Epithelial cell of esophagus (primary cell): ENCODE measurements at places on chromosomes 5 and 9.

GRCh38 chr5:113495422-113495841, 7.2 kb upstream of the MCC start:
- DNase-seq: peak; percentile 67

GRCh38 chr5:68533051-68533450, 317.5 kb downstream of the PIK3R1 start:
- DNase-seq: no peak

DNA sequence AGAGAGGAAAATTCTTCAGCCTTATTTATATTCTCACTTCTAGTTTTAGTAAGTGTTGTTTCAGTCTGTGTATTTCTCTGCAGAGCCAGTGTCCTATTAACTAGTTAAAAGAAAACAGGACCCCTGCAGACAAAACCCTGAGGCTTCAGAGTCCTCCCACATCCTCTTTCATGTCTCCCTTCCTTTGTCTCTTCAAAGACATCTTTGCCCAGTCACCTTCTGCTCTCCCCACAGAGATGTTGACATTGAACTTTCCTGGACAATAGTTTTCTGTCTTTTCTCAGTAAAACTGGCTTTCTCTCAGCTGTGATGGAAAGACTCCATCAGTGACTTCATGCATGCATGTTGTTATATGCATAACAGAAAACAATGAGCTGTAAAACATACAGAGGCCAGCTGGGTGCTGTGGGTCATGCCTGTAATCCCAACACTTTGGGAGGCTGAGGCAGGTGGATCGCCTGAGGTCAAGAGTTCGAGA, 20.2 kb downstream of the GRAMD2B start:
- no peak for DNase-seq

GRCh38 chr5:41869151-41869723, 988 bp downstream of the OXCT1 start:
- peak; percentile 42 for DNase-seq

GRCh38 chr5:67192719-67193438, 3.7 kb downstream of the CD180 start:
- DNase-seq: no peak
